ENCODE measurements at places on chromosomes 4 and X. TPM values are rescaled to one million over a fixed set of nuclear protein-coding genes. Genes with fewer than 3 reads are reported as not detected.

AREG gene
- polyA plus RNA-seq: 44.0 TPM

MAGEA9B gene
- polyA plus RNA-seq: not detected

PITX2 gene
- not detected for polyA plus RNA-seq

RBMXL3 gene
- not detected for polyA plus RNA-seq

FGF2 gene
- 2.9 TPM for polyA plus RNA-seq

TLR1 gene
- polyA plus RNA-seq: 31.4 TPM

All from lung (tissue), 17 donors.